Hematopoietic multipotent progenitor cell (in vitro differentiated cells): ENCODE measurements at places on chromosomes 7 and 10. TPM values are rescaled to one million over a fixed set of nuclear protein-coding genes. Genes with fewer than 3 reads are reported as not detected.

MRC1 gene
- total RNA-seq, result 0.27 TPM

NOS3 gene
- 0.27 TPM for total RNA-seq

NYAP1 gene
- under 0.01 TPM for total RNA-seq

MCM10 gene
- 2.2 TPM for total RNA-seq

MMD2 gene
- total RNA-seq, result not detected

PLPP4 gene
- total RNA-seq, result under 0.01 TPM

SPDYE16 gene
- under 0.01 TPM for total RNA-seq

GIMAP5 gene
- total RNA-seq, result 29.1 TPM

OPN4 gene
- total RNA-seq, result not detected

AMPH gene
- total RNA-seq, result not detected

RSPH10B gene
- not detected for total RNA-seq

CTAGE6 gene
- total RNA-seq, result 0.27 TPM

ZNF503 gene
- 0.81 TPM for total RNA-seq

DPYSL4 gene
- 0.27 TPM for total RNA-seq

MSS51 gene
- 1.3 TPM for total RNA-seq

HOXA2 gene
- 0.54 TPM for total RNA-seq

FAM131B gene
- total RNA-seq, result 0.81 TPM

AFAP1L2 gene
- total RNA-seq, result 4.0 TPM

NRAP gene
- not detected for total RNA-seq

DRGX gene
- total RNA-seq, result not detected

OR2A1 gene
- 0.27 TPM for total RNA-seq

TUBB8 gene
- total RNA-seq, result not detected

FGFR2 gene
- total RNA-seq, result not detected

CFAP46 gene
- under 0.01 TPM for total RNA-seq

ACBD5 gene
- total RNA-seq, result 10.8 TPM

ADAM22 gene
- 7.0 TPM for total RNA-seq

PAX2 gene
- not detected for total RNA-seq

MAT1A gene
- total RNA-seq, result under 0.01 TPM

ZMIZ1 gene
- total RNA-seq, result 114 TPM

PKD2L1 gene
- total RNA-seq, result not detected

MRLN gene
- total RNA-seq, result not detected

GRID1 gene
- under 0.01 TPM for total RNA-seq

BMPER gene
- under 0.01 TPM for total RNA-seq

VGF gene
- total RNA-seq, result under 0.01 TPM

DENND2A gene
- total RNA-seq, result not detected

OPALIN gene
- under 0.01 TPM for total RNA-seq

COL28A1 gene
- total RNA-seq, result under 0.01 TPM

DNAJC12 gene
- total RNA-seq, result 1.9 TPM

PTF1A gene
- total RNA-seq, result not detected

ASL gene
- 40.4 TPM for total RNA-seq

CFAP58 gene
- total RNA-seq, result under 0.01 TPM

SNX10 gene
- total RNA-seq, result 7.3 TPM

SOSTDC1 gene
- under 0.01 TPM for total RNA-seq

TDRD1 gene
- 0.27 TPM for total RNA-seq

CREB3L2 gene
- total RNA-seq, result 25.0 TPM

CCDC146 gene
- total RNA-seq, result 1.9 TPM

CISD1 gene
- total RNA-seq, result 4.0 TPM

PRSS37 gene
- total RNA-seq, result not detected

ARHGEF35 gene
- total RNA-seq, result 0.54 TPM

NAT16 gene
- total RNA-seq, result not detected

FRMPD2 gene
- total RNA-seq, result not detected

PRPS1L1 gene
- total RNA-seq, result under 0.01 TPM
